ENCODE measurements at places on chromosomes 13 and 19.

DNA sequence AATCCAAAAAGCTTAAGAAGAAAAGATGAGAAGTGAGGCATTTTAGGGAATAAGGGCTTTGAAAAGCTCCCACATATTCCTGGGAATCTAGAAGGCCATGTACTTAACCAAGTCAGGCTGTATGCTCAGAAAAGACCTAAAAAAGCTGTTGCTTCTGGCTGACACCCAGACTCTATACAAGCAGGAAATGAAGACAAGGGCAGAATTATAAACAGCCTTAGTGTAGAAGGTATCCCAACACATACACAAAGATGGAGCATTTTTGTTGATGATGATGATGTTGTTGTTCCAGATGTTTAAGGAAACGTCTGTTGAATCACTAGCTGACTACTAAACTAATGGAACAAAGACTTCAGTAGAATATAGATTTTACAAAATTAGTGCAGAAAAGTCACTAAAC is 26.1 kb upstream of the N4BP2L1 start:
- no peak for DNase-seq

DNA sequence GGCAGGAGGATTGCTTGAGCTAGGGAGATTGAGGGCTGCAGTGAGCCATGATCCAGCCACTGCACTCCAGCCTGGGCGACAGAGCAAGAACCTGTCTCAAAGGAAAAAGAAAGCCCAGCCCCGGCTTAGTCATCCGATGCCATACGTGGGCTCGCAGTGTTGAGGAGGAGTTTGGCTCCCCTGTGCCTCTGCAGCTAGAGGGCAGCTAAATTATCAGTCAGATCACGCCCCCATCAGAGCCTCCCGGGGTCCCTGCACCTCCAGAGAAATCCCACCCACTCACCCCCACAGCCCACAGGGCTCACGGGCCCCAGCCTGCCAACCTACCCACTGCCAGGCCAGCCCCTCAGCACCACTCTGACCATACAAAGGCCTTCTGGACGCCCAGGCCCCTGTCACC is 27.6 kb downstream of the MAU2 start:
- no peak for DNase-seq

- DNase-seq, result no peak
These were observed 22.3 kb upstream of the LAMP1 start for GRCh38 chr13:113274721-113275120.

DNA sequence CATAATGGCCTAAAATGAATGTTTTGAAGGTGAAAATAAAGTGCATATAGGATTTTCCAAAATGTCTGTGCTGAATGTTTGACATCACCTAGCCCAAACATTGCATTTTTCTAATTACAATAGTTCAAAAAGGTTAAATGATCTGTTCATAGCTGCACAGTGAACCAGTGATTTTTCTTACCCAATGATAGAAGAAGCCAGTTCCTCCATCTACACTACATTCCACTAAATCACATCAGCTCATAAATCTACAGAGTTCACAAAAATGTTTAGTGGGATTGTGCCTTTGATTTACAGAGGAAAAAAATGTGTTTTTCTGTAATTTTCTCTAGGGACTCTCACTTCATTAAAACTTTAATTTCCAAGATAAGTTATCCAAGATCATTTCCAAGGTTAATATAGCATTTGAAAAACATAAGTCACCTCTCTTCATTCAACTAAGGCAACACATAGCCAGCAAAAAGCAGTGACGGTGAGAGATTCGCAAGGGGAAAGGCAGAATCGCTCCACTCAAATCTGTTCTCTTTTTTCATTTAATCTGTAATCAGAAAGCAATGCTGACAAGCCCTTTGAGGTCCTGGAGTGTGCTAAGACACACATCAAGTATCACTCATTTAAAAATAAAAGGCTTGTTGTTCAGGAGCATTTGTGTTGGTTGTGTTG is 194.0 kb downstream of the FGF14 start:
- no peak for DNase-seq

DNA sequence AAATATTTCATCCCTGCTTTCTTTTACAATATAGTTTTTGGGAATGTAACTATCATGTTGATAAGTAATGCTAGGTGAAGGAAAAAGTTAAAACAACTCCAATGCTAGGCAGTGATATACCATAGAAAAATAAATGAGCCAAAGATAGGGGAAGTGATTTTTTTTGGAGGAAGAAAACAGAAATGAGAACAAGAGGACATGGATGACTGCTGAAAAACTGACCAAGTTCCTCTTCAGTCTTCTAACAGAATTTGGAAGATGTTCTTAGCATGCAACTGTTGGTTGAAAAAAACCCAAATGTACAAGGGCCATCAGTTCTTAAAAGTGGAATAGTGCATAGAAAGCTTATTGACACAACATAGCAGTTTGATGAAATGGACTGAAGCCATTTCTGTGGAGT is 262.5 kb upstream of the STARD13 start:
- no peak for DNase-seq

DNA sequence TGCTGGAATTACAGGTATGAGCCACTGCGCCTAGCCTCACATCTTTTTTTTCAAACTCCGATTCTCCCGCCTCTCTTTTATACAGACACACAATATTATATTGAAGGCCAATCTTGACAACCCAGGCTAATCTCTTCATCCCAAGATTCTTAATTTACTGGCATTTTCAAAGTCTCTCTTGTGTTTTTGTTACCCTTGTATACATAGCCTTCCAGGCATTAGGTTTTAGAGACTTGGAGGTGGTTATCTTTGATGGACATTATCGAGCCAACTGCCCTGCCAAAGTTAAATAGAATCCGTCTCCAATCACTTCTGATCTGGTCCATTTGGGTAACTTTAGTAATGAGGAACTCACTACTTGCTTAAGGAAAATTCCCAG is 14.4 kb upstream of the CYP2A7 start:
- no peak for DNase-seq

GRCh38 chr13:40223585-40223984 is 442.9 kb downstream of the FOXO1 start:
- no peak for DNase-seq

DNA sequence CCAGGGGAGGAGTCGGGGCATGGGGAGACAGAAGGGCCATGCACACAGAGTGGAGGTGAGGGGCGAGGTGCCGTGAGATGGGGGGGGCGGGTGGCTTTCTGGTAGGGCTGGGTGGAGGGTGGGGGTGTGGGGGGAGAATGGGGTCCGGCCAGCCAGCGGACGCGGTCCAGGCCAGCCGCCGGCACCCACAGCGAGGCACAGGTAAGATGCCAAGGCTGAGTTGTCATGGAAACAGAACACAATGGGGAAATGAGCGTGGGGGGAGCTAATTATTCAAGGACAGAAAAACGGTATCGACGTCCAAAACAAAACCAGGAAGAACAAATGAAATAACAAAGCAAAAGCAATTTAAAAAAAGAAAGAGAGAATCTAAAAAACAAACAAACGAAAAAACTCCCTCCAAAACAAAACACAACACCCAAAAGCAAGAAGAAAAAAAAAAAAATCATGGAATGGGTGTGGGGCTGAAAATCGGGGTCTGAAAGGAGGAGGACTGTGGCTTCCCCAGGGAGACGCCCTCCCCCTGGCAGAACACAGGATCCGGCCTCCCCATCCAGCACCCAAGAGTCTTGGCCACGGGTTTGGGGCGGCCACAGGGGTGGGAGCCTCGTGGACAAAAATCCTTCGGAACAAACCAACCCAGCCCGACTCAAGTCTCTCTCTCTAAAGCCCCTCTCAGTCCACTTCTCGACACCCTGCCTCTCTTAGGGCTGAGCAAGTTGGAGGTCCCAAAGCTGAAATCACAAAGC is 92.5 kb downstream of the PTPRS start:
- no peak for DNase-seq

- peak; percentile 89 for DNase-seq
These were observed 4.5 kb downstream of the FAM174C start for GRCh38 chr19:1279782-1280341.
